ENCODE measurements at places on chromosomes 3 and 15.

- DNase-seq = no peak
Observed at GRCh38 chr15:56491110-56491722, 26.3 kb upstream of the MNS1 start.

DNA sequence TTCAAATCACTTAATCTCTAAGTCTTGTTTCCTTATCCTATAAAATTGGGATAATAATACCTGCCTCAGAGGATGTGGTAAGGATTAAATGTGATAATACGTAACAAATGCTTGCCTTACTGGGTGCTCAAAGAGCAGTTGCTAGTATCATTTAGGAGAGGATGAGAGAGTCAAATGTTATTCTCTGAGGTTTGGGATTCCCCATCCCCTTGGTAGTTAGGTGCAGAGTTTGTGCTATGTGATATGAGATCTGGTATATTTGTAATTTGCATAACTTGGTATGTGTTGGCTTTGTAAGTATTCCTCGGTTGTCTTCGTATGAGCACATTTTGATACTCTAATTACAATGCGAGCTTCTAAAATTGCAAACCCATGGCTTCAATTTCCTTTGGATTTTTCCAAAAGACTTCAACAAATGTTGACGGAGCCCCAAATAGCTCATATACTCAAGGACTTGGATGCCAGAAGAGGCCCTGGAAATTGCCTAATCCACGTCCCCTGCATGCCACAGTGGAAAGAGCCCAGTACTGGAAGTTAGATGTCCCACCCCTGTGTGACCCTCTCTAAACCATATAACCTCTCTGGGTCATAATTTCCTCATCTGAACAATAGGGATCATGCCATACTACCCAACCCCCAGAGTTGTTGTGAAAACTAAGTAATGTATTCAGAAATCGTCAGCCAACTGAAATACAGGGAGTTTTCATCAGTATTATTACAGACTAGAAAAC is 85.0 kb downstream of the FBN1 start:
- no peak for DNase-seq

DNA sequence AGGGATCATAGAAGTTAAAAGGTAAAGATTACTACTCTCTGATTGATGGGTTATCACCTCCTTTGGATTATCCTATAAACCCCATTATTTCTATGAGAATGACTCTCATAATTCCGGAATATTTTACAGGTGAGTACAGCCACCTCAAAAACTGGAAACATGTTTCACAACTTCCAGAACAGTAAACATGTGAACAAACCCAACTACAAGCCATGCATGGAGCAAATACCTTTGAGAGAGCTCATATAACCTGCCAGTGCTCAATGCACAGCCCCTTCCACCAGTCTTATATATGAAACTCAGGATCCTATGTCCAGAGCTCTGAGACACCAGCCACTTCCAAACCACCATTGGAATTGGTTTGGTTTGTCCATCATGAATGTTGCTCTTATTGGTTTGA is 208.0 kb downstream of the MECOM start:
- no peak for DNase-seq

DNA sequence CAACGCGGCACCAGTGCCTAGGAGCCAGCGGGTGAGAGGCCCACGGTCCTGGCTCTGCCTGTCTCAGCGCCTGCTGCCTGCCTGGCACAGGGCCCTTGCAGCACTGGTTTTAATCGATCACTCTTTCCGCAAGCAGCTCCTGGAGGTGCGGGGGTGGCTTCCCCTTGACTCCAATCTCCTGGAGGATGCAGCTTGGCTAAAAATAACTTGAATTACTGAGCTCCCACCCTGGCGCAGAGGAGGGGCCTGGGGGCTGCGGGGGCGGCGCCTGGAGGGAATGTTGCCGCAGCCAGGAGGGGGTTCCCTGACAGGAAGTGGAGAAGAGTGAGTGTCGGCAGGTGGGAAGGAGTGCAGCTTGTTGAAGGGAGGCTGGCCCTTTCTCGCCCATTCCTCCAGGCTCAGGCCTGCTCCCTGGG is 9.9 kb upstream of the RPL29 start:
- peak; percentile 7 for DNase-seq

GRCh38 chr15:101637038-101637437 is 15.1 kb downstream of the TM2D3 start:
- DNase-seq = no peak

Data from DMS153 (cell line).